ENCODE measurements at places on chromosomes 2 and 18.
A peak's percentile ranks its signal among the peaks of the same experiment; 100 is the strongest.

- DNase-seq = no peak
Observed at GRCh38 chr18:71784777-71785176, 759.4 kb downstream of the CBLN2 start.

GRCh38 chr2:44197816-44198215, 29.1 kb downstream of the PPM1B start:
- no peak for DNase-seq

- no peak for DNase-seq
Observed at GRCh38 chr2:161172901-161173540, 12.8 kb downstream of the TANK start.

- DNase-seq = no peak
Observed at GRCh38 chr2:28434600-28434989, 41.9 kb downstream of the FOSL2 start.

DNA sequence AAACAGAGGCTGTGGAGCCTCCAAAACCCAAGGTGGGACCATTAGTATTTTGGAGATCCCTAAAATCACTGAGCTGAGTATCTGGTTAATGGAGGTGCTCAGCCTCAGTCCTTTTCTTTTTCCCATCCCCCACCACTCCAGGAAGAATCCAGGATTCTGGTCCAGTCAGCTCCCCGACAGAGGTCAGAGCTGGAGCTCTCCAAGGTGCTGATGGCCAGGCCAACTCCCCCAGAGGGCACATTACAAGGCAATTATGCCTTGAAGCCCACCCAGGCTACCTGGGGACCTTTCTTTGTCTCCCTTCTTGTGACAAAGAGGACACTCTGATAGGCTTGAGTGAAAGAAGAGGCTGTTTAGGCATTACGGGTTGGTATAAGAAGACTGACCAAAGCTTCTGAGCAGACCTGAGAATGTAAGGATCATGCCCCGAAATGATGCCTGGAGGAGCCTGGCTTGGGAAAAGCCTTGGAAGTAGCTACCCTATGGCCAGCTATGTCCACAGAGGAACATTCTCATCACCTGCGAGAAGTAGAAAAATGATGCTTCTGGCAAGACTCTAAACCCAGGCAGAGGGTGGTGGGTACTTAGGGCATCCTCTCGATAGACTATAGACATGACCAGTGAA, 102.5 kb upstream of the LDAH start:
- no peak for DNase-seq

- no peak for DNase-seq
Observed at GRCh38 chr2:26607698-26608097, 33.5 kb downstream of the CIB4 start.

GRCh38 chr2:171157109-171157500, 3.6 kb downstream of the TLK1 start:
- DNase-seq = no peak

DNA sequence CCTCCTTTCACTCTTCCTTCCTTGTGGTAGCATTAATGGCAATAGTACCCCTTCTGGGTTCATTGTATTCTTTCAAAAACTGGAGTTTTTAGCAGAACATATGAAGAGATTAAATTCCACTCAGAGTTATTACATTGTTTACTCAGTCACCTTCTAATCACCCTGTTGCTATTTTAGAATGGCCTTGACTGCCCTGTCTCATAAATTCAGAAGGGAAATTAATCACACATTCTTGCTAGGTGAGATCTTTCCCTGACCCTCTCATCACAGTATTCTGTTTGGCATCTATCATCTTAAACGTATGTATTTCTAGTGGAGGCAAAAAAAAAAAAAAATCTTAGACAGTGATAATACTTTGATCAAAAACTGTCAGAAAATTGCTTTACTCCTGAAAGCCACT, 760.4 kb downstream of the ADCYAP1 start:
- no peak for DNase-seq

DNA sequence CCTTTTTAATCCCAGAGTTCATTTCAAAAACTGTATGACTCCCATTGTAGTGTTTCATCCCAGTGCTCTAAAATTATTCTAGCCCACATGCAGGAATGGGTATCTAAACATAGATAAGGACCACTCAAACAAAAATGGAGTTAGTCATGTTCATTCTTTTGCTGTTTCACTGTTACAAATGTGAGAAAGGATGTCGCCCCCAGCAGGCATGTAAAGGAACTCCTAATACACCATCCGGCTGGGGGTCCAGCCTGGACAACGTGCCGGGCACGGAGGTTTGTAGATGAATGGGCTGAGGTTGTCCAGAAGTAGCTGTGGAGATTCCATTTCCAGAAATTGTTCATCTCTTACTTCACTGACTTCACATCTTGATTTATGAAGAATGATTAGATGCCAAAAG, 101.9 kb upstream of the RAB12 start:
- peak; percentile 10 for DNase-seq

GRCh38 chr2:196515051-196515450, 124.5 kb upstream of the CCDC150 start:
- DNase-seq = no peak

- no peak for DNase-seq
Observed at GRCh38 chr2:11863103-11863502, 116.7 kb downstream of the LPIN1 start.

DNA sequence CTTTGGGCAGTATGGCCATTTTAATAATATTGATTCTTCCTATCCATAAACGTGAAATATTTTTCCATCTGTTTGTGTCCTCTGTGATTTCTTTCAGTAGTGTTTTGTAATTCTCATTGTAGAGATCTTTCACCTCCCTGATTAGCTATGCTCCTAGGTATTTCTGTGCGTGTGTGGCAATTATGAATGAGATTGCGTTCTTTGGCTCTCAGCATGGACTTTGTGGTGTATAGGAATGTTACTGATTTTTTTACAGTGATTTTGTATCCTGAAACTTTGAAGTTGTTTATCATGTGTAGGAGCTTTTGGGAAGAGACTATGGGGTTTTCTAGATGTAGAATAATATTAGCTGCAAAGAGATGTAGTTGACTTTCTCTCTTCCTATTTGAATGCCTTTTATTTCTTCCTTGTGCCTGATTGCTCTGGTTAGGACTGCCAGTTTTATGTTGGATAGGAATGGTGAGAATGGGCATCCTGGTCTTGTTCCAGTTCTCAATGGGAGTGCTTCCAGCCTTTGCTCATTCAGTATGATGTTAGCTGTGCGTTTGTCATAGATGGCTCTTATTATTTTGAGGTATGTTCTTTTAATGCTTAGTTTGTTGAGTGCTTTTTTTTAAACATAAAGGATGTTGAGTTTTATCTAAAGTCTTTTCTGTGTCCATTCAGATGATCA, 27.0 kb upstream of the THUMPD2 start:
- DNase-seq = peak; percentile 40

DNA sequence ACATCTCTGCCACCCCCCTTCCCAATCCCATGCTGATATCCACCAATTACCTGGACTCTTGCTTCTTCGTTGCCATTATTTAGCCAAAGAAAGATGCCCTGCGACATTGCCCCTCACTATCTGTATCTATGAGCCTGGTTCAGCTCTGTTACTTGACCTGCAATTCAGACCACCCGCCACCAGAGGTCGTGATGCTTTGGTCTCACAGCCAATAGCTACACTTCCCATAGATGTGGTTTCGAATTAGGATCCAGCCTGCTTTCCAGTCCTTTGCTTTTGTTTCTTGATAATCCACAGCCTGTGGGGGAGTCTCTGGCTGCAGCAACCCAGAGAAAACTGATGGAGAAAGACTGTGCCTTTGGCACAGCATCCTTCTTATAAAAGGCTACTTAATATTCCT, 239.4 kb downstream of the KLHL29 start:
- no peak for DNase-seq

DNA sequence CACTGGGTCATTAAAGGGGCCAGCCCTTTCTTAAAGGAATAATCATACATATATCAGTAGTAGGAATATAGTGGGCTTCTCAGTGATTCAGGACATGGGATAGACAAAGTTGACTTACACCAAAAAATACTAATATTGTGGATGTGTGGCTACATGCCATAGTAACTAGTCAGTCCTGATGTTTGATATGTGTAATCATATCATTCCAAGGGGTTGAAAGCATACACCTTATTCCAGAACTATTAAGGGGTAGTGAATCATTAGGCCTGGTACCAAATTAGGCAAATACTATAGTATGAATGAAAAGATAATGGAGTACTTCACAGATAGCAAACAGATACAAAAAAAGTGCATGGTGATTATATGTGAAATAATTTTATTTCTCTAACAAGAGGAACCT, 814.9 kb upstream of the NRXN1 start:
- DNase-seq = no peak

- peak; percentile 25 for DNase-seq
Observed at GRCh38 chr2:160703648-160704585, 210.3 kb upstream of the RBMS1 start.

- DNase-seq = no peak
Observed at GRCh38 chr2:28586867-28587266, 91.0 kb downstream of the PLB1 start.

DNA sequence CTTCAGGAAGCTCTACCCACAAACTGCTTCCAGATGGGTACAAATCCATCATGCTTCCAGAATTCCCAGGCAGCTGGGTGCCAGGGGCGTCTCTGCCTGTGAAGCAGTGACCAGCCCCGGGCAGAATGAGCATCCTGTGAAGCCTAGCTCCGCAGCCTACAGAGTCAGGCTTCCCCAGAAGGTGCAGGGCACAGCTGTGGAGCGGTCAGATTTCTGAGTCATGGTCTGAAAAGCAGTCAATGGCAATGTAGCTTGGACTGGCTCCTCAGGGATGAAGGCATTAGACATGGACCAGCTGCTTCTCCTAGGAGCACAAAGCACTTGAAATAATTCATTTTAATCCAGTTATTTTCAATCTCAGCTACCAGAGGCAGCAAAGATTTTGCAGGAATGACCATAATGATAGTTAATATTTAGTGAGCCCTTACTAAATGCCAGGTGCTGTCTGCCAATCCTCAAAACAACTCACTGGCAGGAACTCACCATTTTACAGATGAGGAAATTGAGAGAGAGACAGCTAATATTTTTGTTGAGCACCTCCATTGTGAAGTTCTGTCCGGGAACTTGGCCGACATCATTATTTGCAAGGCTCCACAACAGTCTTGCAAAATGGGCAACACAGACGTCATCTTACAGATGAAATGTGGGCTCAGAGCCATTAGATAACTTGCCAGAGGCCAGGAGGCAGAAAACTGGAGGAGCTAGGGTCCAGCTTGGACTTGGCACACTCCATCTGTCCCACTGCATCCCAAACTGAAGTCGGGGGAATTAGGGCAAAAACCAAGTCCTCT, 31.7 kb downstream of the ACMSD start:
- DNase-seq = peak; percentile 98

DNA sequence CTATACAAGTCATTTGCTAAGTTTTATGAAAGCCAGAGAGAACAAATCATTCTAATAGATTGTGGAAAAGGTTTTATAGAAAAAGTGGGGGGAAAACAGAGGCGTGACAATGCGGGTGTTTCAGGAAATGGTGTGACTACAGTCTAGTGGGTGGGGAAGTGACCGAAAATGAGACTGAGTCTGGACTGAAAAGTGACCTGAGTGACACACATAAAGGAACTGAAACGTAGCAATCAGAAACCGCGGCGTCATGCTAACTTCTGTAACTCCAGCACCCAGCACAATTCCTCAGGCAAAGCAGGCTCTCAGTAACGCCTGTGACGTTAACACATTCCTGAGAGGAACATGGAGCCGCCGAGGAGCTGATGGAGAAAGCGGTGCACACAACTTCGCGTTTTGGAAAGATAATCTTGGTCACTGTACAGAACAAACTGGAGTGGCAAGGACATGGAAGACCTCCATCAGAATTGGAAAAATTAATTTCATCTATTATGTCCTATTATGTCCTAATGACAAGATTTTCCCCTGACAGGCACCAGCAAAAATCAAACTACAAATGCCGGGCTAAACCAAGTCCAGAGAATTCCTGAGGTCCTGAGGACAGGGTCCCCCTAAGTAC, 1.4 kb upstream of the CD226 start:
- DNase-seq = peak; percentile 5

DNA sequence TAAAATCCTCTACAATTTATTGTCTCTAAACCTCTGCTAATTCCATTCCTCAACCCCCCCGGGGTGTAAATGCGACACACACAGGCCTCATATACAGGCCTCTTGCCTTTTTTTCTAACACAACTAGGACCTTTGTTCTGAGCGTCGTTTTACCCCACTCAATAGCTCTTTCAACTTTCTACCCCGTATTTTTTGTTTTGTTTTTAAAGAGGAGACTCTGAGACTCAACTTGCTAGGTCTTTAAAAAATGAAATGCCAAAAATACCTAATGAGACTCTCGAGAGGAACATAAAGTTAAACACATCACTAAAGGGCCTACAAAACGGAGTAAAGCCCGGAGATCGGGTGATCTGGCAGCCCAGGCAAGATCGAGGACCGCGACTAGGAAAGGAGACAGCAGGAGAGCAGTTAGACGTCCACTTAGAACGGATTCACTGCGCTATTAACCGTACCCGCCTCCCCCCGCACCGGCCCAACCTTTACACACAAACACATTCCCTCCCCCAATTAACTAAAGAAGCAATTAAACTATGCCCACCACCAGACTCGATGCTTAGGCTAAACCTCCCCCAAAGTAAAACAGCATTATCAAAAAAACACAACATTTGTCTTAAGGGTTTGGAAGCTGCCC, 1.7 kb downstream of the TRIP12 start:
- DNase-seq = peak; percentile 20

DNA sequence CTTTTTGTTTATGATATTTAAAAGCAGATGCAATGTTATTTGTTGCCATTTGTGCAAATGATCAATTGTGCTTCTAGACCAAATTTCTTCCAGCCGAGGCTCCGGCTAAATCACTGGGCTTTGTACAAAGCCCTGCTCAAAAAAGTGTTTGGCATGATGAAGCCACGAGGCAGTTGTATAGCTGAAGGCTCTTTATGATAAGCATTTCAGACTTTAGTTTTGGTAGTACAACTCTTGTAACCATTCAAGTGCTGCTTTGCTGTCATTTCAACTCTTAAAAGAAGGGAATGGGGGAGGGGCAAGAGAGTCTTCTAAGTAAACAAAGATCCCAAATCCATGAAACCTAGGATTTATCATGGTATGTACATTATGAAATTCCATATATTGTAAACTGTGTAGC, 3.3 kb upstream of the ZNF532 start:
- DNase-seq = no peak

DNA sequence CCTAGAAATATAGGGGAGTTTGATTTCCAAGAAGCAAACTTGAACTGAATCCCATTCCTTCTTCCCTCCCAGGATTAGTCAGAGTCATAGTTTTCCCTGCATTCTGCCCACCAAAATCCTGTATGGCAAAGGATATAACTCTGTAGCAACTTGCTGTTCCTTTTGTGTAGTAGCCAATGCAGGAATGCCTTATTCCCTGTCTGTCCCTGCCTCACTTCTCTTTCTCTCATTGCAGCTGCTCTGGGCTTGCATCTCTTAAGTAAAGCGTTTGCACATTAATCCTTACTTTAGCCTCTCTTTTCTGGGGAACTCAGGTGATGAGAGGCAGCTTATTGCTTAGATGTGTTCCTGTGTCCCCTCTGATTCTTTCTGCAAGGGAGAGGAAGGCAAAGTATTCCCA, 333.1 kb upstream of the VWC2L start:
- DNase-seq = peak; percentile 32

- no peak for DNase-seq
Observed at GRCh38 chr2:120390381-120391055, 44.6 kb downstream of the INHBB start.

- no peak for DNase-seq
Observed at GRCh38 chr2:97889156-97889555, 106.6 kb downstream of the TMEM131 start.

- DNase-seq = peak; percentile 50
Observed at GRCh38 chr2:205713086-205713485, 30.8 kb downstream of the NRP2 start.

GRCh38 chr2:134448650-134449049, 194.8 kb downstream of the MGAT5 start:
- DNase-seq = no peak

Measured in RPMI7951 (cell line).